Fibroblast of lung (primary cell): ENCODE measurements at places on chromosomes 7 and 10.

DNA sequence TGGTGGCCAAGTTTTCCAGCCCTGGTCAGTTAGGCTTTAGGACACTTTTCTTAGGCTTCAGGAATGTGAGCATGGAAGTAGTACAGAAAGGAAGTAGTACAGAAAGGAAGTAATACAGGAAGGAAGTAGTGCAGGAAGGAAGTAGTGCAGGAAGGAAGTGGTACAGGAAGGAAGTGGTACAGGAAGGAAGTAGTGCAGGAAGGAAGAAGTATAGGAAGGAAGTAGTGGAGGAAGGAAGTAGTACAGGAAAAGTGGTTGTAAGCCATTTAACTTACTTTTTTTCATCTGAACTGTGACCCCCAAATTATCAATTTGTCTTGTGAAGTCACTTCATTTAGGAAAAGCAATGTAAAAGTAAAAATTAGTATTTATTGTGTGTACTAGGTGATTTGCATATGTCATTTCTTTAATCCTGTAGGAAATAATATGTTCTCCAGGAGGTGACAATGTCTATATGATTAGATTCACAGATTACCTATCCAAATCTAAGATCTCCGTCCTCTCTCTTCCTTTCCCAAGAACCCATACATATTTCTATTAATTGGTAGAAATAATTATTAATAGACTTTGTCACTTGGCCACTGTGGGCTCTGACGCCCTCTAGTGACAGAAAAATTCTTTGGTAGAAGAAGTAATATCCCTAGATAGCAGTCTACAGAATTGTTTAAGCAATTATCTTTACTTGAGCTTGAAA is 3.9 kb upstream of the FAS start:
- H3K36me3 ChIP-seq = no peaks in the 10 kb centered on the region
- H3K4me1 ChIP-seq = peaks cover 3% of the 10 kb centered on the region
- no peak overlapping the region for H3K27ac ChIP-seq
- H3K27me3 ChIP-seq = no peaks in the 10 kb centered on the region

GRCh38 chr10:33129141-33129995 is 171.3 kb upstream of the ITGB1 start:
- H3K27me3 ChIP-seq = no peaks in the 10 kb centered on the region
- DNase-seq = peak; percentile 97
- H3K4me1 ChIP-seq = peaks cover 29% of the 10 kb centered on the region
- no peak overlapping the region for H3K4me3 ChIP-seq
- no peaks in the 10 kb centered on the region for H3K36me3 ChIP-seq

GRCh38 chr10:67775279-67775678 is 62.7 kb downstream of the DNAJC12 start:
- DNase-seq = no peak
- peaks cover 4% of the 10 kb centered on the region for H3K27me3 ChIP-seq
- H3K4me3 ChIP-seq = no peak overlapping the region
- H3K4me1 ChIP-seq = no peaks in the 10 kb centered on the region
- H3K36me3 ChIP-seq = no peaks in the 10 kb centered on the region
- no peak overlapping the region for H3K27ac ChIP-seq

GRCh38 chr7:67863911-67864310 is 867.3 kb downstream of the TYW1 start:
- no peak overlapping the region for H3K4me3 ChIP-seq
- H3K27ac ChIP-seq = no peak overlapping the region
- DNase-seq = no peak
- H3K4me1 ChIP-seq = no peaks in the 10 kb centered on the region
- no peaks in the 10 kb centered on the region for H3K36me3 ChIP-seq

GRCh38 chr7:2559283-2559950 is 638 bp downstream of the IQCE start:
- peak overlapping the region; percentile 80 for H3K4me3 ChIP-seq
- DNase-seq = no peak
- H3K36me3 ChIP-seq = no peaks in the 10 kb centered on the region
- H3K27ac ChIP-seq = peak overlapping the region; percentile 77

GRCh38 chr10:101660256-101660655 is 34.7 kb downstream of the FBXW4 start:
- H3K4me1 ChIP-seq = no peaks in the 10 kb centered on the region
- no peaks in the 10 kb centered on the region for H3K36me3 ChIP-seq
- no peak overlapping the region for H3K4me3 ChIP-seq
- H3K27me3 ChIP-seq = no peaks in the 10 kb centered on the region
- no peak for DNase-seq
